Activated CD4-positive, CD25-positive, alpha-beta regulatory T cell (primary cell): ENCODE measurements at places on chromosomes 16 and 17.

GRCh38 chr16:50610331-50611262 lies 62.4 kb downstream of the NKD1 start:
- DNase-seq: no peak

- DNase-seq: no peak
These were observed 32.7 kb downstream of the ZZEF1 start for GRCh38 chr17:4110152-4110551.

GRCh38 chr17:36127199-36127893 lies 23.7 kb downstream of the CCL4 start:
- DNase-seq: no peak

DNA sequence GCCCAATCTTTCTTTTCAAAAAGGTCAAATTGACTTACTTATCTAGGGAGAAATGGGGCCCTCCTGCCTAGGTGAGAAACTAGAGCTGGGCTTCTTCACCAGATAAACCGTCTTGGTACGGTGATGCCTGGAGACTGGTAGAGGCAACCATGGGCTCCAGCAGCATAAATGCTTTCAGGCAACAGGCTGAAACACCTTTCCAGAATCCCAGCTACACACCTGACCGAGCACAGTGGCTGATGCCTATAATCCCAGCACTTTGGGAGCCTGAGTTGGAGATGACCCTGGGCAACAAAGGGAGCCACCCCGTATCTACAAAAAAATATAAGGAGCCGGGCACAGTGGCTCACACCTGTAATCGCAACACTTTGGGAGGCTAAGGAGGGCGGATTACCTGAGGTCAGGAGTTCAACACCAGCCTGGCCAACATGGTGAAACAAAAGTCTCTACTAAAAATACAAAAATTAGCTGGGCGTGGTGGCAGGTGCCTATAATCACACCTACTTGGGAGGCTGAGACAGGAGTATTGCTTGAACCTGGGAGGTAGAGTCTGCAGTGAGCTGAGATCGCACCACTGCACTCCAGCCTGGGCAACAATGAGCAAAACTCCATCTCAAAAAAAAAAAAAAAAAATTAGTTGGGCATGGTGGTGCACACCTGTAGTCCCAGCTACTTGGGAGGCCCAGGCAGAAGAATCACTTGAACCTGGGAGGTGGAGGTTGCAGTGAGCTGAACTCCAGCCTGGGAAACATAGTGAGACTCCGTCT lies 8.0 kb downstream of the TRAF4 start:
- DNase-seq: no peak

- no peak for DNase-seq
These were observed 30.5 kb downstream of the TMEM98 start for GRCh38 chr17:32958418-32958817.

DNA sequence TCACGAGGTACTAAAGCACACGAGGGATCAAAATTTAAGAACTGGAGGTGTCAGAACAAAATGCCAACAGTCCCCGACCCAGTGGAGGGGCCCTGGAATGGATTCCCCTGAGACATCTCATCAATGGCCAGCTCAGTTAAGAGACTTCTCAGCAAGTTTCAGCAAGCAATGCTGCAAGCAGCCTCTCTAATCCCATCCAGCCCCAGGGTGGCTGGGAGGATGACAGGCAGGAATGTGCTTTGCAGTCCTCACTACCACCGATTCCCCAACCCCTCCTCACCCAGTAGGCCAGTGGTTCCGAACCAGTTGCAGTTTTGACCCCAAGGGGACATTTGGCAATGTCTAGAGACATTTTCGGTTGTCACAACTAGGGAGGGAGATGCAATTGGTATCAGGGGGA lies 8.7 kb downstream of the GPRC5B start:
- no peak for DNase-seq

- no peak for DNase-seq
These were observed 85.4 kb downstream of the ITFG1 start for GRCh38 chr16:47375423-47375822.

GRCh38 chr17:73705594-73705993 lies 61.3 kb upstream of the SDK2 start:
- no peak for DNase-seq

DNA sequence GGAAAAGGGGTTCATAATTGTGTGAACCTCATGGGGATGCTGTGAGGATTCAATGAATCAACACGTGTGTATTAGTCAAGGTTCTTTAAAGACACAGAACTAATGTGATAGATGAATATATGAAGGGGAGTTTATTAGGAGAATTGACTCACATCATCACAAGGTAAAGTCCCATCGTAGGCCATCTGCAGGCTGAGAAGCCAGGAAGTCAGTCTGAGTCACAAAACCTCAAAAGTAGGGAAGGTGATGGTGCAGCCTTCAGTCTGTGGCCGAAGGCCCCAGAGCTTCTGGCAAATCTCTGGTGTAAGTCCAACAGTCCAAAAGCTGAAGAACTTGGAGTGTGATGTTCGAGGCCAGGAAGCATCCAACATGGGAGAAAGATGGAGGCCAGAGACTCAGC lies 413.4 kb downstream of the CDH13 start:
- DNase-seq: no peak

GRCh38 chr17:7852262-7852670 lies 2.6 kb upstream of the TMEM88 start:
- DNase-seq: no peak

- no peak for DNase-seq
These were observed 16.1 kb upstream of the C16orf54 start for GRCh38 chr16:29761882-29762281.

- no peak for DNase-seq
These were observed 24.7 kb downstream of the DNAI2 start for GRCh38 chr17:74298778-74299177.

GRCh38 chr17:81870131-81870980 lies 781 bp downstream of the ARHGDIA start:
- no peak for DNase-seq

DNA sequence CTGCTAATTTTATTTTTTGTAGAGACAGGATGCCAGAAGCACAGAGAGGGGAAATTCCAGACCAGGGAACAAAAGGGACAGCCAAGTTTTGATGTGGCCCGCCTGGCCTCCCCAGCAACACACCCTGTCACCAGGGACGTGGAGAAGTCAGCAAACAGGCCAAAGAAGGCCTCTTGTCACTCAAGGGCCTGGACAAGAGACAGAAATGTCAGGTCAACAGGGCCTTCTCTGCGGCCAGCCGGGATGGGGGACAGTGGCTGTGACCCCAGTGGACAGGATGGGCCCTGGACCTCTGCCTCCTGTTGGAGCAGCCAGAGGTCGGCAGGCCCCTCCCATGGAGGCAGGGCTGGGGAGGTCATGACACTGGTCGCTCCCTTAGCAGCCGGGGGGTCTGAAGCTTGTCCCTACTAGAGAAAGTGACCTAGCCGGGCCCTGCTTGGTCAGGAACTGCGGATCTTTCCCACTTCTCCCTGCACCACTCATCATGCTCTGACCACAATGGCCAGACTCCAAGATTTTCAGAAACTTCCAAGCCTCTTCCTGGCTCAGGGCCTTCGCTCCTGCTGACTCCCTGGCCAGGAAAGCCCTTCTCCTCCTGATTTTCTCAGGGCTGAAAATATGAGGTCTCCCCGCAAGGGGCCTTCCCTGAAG lies 9.2 kb upstream of the TVP23A start:
- no peak for DNase-seq

- DNase-seq: no peak
These were observed 17.8 kb downstream of the TELO2 start for GRCh38 chr16:1510941-1511351.

DNA sequence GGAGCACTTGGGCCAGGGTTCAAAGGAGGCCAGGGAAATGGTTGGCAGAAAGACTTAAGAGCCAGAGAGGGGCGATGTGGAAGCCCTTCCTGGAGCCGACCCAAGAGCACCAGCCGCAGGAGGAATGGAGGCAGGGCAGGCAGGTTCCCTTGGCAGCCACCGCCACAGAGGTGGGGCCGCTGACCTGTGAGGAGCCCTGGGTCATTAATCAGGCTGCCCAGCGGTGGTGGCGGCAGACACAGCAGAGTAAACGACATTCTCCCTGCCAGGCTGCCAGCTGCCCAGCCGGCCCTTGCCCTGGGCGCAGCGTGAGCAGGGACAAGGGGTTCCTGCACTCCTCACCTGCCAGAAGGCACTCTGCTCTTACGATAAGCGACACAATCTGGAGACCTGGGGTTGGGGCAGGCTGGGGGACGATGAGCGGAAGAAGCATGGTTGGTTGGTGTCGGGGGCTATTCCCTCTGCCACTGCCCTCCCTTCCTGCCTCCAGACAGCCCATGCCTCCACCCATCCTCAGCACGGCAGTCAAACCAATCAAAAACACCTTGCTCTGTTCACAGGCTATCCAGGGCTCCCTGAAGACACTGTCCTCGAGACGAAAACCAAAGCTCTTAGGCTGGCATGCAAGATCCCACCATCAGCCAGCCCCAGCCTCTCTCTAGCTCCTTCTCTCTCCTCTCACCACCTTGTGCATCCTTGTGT lies 40.9 kb downstream of the PLXDC1 start:
- no peak for DNase-seq

- DNase-seq: no peak
These were observed 794 bp downstream of the TMEM235 start for GRCh38 chr17:78231991-78232858.

- DNase-seq: no peak
These were observed 205.7 kb downstream of the SNX29 start for GRCh38 chr16:12182212-12182611.

- no peak for DNase-seq
These were observed 74.0 kb downstream of the TANC2 start for GRCh38 chr17:63039899-63040602.

- DNase-seq: no peak
These were observed 9.2 kb downstream of the IKZF3 start for GRCh38 chr17:39854909-39855308.

DNA sequence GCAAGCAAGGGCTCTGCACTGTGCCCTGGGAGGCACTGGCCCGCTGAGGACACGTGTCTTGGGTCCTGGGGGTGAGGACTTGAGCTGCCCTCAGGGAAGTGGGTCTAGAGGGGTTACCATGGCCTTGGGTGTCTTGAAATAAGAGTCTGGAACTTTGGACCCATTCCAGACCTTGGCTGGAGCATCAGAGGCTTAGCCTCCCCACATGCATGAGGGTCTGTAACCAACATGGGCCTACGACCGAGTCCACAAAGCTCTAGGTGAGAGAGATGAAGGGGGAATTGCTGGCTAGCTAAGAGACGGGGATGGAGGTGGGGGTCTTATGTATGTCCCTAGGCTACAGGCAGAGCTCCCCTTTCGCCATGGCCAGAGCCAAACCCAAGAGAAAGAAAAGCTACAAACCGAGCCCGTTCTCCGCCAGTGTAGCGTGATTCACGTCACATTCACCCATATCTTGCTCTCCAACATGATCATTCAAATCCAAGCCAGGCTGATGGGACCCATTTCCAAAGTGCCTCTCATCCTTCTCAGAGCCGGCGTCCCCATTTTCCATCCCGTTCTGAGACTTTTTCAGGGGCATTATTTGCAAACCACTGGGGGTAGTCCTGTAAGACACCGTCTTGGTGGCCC lies 120.1 kb downstream of the CDYL2 start:
- no peak for DNase-seq

GRCh38 chr17:29349409-29349808 lies 40.8 kb upstream of the TAOK1 start:
- no peak for DNase-seq

GRCh38 chr17:81733507-81734404 lies 21.7 kb downstream of the SLC25A10 start:
- peak; percentile 42 for DNase-seq

GRCh38 chr17:31388770-31389656 lies 2.5 kb upstream of the RAB11FIP4 start:
- no peak for DNase-seq

GRCh38 chr17:58446086-58446485 lies 28.8 kb upstream of the RNF43 start:
- DNase-seq: no peak
